Stimulated activated CD8-positive, alpha-beta memory T cell treated with anti-CD3 and anti-CD28 coated beads, Interleukin-2, amount 100 ng/mL, for 1 hour (primary cell): ENCODE measurements at places on chromosomes 4 and X.

GRCh38 chrX:103275947-103276567, 493 bp downstream of the TCEAL5 start:
- no peak for DNase-seq

- no peak for DNase-seq
Observed at GRCh38 chr4:64407000-64407399, 2.2 kb downstream of the TECRL start.

DNA sequence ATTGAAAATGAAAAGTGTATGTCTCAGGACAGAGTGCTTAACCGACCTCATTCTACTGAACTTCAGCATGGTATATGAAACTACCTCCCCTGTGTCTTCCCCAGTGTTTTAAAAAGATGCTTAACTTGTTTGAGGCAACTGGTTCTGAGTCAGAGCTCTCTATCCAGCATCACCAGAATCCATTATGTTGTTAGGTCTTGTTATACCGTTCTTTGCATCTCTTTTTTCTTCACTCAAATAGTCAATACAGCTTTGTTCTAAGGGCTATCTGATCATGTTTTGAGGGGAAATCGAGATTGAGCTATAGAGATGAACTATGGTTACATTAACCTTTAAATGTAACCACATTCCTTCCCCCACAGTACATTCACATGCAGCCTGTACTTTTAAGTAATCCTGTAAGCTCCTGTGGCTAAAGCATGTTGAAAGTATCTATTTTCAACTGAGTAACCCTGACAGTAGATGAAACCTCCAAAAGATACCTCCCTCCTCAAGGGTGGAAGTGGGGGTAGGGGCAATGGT, 514.4 kb downstream of the RPA4 start:
- no peak for DNase-seq

DNA sequence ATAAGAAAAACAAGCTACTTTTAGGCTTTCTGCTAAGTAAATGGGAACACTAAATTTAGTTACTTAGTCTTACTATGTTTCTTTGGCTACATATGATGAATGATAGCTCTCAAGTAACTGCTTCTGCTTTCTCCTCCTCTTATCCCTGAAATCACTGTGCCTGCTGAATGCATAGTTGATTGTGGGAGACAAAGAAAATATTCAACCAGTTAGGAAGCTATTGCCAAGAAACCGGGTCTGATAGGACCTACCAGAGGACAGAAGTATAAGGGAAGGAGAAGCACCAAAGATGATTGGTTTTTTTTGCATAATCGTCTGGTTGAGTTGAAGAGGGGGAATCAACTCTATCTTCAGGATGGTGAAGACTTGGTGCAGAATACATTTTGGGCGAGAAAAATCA, 28.0 kb upstream of the NDUFC1 start:
- DNase-seq: no peak

GRCh38 chrX:150150076-150150779, 211.9 kb upstream of the EOLA2 start:
- no peak for DNase-seq

DNA sequence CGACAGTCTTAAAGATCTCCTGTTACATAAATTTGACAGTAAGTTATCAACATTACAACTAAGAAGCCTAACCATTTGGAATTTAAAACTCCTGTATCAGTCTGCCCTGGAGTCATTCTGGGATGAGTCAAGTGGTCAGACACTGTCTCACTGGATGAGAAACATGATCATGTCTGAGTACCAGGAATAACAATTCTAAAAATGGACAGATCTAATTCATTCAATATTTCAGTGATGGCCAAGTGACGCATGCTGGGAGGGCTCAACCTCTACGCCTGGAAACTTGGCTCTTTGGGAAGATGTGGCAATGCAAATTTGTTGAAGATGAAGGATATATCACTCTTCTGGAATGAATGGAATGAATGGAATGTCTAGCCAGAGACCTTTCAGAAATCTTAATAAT, 1427.2 kb downstream of the STIM2 start:
- DNase-seq: no peak

- DNase-seq: no peak
Observed at GRCh38 chr4:83866834-83867621, 331.1 kb downstream of the GPAT3 start.

DNA sequence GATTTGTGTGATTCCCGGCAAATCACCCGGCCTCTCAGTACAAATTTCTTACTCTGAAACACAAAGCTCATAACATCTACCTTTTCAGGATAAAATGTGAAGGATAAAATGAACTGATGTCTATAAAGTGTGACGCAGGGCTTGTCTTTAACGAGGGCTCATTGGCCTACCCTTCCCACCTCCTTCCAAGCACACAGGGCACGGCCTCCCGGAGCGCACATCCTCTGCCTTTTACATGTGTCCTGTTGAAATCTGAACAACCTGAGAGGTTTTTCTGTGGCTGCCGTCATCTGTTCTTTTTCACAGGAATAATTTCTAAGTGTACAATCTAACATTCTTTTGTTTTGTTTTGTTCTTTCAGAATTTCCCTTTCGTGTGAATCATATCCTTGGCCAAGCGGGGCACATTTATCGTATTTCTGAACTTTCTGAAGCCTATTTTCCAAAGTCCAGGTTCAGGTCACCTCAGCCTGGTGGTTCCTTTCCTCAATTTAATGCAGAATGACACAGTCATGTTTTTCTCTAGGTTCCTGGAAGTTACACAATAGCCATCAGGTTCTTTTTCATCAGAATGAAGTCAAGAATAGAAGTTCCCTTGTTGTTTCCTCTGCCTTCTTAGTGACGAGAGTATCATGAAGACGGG, 53.1 kb upstream of the SPRY1 start:
- no peak for DNase-seq

DNA sequence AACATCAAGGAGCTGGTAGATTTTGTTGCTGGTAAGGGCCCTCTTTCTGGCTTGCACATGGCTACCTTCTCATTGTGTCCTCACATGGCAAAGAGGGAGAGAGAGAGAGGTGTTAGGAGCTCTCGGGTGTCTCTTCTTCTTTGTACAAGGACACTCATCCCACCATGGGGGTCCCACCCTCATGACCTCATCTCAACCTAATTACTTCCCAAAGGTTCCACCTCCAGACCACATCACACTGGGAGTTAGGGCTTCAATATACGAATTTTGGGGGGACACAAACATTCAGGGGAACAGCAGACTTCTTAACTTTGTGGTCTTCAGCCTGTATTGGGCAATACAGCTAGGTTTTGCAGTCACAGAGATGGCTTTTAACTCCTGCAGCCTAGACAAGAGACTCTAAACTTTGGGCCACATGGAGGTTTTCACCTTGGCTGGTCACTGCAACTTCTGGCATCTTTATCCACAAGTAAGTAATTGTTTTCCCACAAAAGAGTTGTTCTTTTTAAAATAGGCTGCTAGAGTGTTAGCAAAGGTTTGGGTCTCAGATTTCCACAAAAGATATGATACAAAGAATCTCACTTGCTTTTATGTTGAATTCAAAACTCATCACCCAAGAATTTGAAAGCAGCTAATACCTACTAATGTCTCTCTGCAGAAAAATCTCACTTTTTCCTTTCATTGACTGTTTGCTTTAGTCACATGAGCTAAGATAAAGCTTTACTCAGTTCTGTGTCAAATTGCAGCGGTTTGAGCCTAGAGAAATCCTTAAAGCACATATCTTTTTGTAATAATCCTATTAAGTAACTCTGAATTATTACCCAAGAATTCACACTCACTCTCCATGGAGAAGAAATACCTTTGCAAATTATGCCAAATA, 39.6 kb upstream of the BBS12 start:
- no peak for DNase-seq

DNA sequence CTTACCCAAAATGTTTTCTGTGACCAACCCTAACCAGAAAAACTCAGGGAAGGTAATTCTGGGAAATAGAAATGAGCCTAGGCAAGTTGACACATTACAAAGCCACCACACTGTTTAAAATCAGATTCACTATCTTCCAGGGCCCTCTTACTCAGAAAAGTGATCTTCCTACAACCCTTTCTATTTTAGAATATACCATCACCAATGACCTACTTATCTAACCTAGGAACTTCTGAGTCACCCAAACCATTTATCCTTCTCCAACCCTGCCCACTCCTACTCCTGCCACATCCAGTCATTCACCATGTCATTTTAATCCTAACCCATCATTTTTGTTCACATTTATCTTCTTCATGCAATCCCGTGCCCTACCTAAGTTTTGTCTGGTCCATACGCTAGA, 89.9 kb downstream of the FTHL17 start:
- DNase-seq: no peak

DNA sequence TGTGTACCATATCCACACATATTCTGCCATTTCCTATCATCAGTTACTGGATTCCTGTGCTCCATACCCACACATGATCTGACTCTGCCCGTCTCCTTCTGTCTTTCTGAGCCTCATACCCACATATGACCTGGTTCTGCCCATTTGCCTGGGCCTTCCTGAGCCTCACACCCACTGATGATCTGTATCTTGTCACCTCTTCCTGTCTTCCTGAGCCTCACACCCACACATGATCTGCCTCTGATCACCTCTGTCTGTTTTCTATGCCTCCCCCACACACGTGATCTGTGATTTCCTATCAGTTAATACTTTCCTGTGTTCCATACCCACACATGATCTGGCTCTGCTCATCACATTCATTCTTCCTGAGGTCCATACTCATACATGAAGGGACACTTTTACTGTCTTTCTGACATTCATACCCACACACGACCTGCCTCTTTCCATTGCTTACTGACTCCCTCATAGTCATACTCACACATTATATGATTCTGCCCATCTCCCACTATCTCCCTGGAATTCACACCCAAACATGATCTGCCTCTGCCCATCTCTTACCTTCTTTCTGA, 32.5 kb downstream of the SCML1 start:
- DNase-seq: no peak

DNA sequence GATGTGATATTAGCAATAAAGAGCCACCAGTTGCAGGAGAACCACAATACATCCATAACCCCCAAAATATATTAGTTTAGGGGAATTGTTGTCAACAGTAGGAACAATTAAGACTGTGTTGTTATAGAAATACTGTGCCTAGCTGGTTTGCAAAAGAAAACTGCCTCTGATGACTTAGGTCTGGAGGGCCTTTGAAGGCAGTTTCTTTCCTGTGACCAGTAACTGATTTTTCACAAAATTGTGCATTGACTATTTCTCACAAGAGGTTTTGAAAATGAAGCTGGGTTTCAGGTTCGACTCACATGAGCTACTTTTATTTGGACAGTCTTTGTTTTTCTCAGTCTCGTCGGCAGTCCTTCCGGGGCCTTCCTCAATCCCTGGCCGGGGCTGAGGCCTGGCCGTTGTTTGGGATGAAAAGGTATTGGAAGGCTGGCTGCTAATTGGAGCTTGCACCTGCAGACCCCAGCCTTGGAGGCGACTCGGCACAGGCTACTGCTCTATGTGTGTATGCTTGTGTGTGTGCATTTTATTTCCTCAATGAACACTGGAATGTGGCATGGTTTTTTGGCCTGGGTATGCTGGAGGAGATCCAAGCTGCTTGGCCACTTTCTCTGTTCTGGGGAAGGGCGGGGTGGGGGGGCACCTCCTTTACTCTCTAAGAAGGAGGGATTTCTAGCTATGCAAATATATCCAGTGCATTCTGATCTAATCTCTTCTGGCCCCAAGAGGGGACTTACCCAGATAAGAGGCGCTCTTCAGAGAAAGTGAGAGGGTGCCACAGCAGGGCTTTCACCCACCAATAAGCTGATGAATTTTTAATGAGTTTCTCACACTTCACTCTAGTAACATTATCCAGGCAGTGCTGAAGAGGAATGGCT, 49.5 kb upstream of the LNX1 start:
- no peak for DNase-seq

DNA sequence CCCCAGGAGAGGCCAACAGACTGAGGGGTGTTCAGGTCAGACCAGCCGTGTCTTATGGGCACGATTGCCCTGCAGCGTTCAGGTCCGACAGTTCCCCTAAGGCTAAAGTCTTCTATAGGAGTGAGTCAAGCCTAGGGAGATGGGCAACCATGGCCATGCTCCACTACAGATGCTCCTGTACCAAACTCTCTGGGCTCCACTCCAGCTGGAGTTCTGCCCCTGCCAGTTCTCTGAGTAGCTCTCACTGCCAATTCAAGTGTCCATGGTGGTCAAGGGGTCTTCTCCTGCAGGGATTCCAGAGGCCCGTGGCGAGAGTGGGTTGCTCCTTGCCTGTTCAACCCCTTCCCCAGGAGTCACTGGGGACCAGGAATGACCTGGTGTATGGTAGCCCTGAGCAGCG, 38.2 kb downstream of the BEX3 start:
- DNase-seq: no peak

GRCh38 chr4:87916626-87917025, 58.9 kb upstream of the SPP1 start:
- DNase-seq: no peak

- no peak for DNase-seq
Observed at GRCh38 chrX:66553973-66554372, 84.9 kb downstream of the EDA2R start.

DNA sequence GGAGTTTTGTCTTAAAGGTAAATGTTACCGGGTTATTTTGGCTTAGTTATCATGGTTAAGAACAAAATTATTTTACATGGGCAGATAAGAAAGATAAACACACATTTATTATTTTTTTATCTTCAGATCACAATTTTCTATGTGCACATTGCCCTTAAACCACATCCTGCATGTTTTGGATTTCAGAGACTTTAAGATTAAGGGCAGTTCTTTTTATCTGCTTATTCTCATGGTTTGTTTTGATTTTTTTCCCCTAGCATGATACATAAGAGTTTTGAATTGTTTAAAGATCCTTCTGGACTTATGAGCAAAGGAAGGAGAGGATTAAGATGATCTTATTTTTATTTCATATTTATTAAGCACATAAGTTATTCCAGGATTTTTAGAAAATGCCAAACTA, 190.1 kb upstream of the BMP3 start:
- no peak for DNase-seq

DNA sequence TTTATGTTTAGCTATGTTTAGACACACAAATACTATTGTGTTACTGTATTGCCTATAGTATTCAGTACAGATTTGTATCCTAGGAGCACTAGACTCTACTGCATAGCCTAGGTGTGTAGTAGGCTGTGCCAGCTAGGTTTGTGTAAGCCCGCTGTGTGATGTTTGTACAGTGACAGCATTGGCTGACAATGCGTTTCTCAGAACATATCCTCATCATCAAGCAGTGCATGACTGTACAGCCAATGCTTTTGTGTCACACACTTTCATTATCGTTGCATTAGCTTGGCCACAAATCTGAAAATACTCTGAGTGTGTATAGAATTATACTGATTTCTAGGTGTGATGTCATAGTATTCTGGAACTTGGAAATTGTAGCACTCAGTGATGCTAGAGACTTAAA, 63.4 kb downstream of the CLDN34 start:
- DNase-seq: no peak

- no peak for DNase-seq
Observed at GRCh38 chrX:99703473-99703872, 706.6 kb downstream of the PCDH19 start.

GRCh38 chrX:26649534-26649933, 433.6 kb downstream of the MAGEB5 start:
- no peak for DNase-seq

DNA sequence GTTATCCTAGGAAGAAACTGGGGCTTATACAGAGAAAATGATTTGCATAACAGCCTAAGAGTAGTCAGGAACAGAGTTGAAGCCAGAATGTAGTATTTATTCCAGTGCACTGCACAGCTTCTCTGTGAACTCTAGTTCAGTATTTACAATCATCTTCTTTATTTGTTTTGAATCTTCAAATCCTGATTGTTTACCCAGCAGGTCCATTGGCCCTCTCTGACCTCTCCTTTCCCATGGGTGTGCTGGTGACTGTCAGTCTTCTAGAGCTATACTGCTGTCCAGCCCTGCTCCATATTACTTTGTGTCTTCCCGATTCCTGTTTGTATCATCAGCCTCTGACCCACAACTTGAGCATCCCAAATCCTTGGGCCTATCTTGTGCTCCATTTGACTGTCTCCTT, 301.9 kb upstream of the HS3ST1 start:
- DNase-seq: no peak

GRCh38 chr4:74535512-74535911, 90.6 kb downstream of the AREG start:
- DNase-seq: no peak
